ENCODE measurements at places on chromosomes 1 and 21.
A peak's percentile ranks its signal among the peaks of the same experiment; 100 is the strongest.

- no peak for DNase-seq
These were observed 140.7 kb upstream of the SPAG17 start for GRCh38 chr1:118325550-118326225.

DNA sequence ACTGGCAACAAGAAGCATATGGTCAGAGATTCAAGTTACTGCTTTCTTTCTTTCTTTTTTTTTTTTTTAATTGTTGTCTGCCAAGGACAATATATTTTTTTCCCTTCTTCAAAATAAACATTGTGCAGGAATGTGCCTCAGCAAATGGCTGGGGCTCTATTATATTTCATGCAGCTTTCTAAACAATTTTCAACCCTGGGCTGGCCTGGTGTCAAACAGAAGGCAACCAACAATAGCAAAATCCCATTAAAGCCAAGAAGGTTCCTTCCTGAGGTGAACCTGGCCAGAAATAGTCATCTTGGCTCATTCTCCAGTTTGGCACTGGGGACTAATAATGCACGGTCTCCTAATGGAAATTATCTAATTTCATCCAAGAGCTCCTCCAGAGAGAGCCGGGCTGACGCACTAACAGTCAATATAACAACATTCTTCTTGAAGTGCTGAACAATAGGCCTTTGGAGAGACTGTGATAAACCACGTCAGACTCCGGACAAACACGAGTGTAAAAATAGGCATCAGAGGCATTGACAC is 35.7 kb upstream of the HLX start:
- DNase-seq = no peak

GRCh38 chr21:35489389-35489980 is 440.4 kb upstream of the RUNX1 start:
- DNase-seq = no peak

DNA sequence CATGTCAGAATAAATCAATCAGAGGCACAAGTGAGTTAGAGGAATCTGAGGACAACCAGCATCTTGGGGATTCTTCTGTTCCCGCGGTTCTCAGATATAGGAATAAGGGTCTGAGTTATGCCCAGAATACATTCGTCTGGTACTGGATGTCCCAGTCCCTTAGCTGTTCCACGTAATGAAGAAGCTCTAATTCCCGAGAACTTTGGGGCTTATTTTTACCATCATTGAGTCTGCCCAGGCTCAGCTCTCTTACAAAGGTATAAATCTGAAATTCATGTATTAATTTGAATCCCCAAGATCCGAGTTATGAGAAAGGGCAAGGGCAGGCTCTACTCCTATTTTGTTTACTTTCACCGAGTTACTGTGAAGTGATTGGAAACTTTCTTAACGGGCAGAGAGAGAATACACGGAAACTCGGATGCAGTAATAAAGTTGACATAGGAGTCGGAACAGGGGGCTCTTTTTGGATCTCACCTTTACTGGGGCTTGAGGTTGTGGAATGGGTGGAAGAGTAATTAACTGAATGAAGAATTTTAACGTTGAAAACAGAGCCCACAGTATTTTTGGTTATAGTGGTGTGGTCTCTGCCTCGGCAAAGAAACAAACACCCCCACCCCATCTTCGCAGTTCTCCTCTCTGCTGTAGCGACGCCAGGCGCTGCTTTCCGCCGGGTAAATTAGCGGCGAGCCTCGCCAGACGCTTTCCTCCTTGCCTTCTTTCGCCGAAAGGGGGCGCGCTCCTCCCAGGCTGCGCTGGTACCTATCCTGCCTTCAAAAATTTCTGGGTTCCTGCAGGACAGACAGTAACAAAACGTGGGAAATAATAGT is 7.1 kb downstream of the PRRX1 start:
- DNase-seq = no peak

- no peak for DNase-seq
These were observed 300.6 kb upstream of the PLXNA2 start for GRCh38 chr1:208544794-208545193.

DNA sequence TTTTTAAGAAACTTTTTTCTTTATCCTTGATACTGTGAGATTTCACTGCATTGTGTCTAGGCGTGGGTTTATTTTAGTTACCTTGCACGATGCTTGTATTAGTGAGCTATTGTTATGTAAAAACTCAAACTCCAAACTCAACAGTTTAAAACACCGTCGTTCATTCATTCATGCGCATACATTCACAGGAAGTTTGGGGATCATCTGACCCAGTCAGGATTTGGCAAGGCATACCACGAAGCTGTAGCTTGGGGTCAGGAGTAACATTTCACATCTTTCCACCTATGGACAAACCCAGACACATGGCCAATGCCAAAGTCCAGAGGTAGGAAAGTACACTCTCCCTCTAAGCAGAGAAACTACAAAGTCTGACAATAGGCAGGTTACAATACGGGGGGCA is 324.6 kb upstream of the CHRM3 start:
- no peak for DNase-seq

DNA sequence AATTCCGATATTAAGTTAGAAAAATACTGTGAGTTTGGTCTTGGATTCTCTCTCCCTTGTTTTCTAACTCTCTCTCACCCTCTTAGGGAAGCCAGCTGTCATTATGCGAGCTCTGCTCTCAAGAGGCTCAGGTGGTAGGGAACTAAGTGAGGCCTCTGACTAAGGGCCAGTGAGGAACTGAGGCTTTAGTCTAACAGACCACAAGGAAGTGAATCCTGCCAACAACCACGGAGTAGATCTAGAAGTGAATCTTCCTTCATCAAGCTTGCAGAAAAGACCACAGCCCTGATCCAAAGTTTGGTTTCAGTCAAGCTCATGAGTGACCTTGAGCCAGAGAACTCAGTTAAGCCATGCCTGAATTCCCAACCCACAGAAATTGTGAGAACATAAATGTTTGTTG is 180.1 kb upstream of the PRMT6 start:
- no peak for DNase-seq

- DNase-seq = peak; percentile 30
These were observed 52.1 kb downstream of the GPR161 start for GRCh38 chr1:168084396-168085231.
